Effector CD4-positive, alpha-beta T cell (primary cell): ENCODE measurements at places on chromosomes 4 and X.
A peak's percentile ranks its signal among the peaks of the same experiment; 100 is the strongest.

GRCh38 chrX:105226499-105226898, 6.0 kb upstream of the TEX13A start:
- DNase-seq, result no peak

- DNase-seq, result peak; percentile 25
Measured at GRCh38 chr4:41882625-41883347, 52.4 kb upstream of the TMEM33 start.

GRCh38 chrX:43720961-43721360, 64.9 kb downstream of the MAOA start:
- no peak for DNase-seq

GRCh38 chr4:96519291-96519690, 679.4 kb downstream of the PDHA2 start:
- DNase-seq, result no peak

- DNase-seq, result no peak
Measured at GRCh38 chr4:52842792-52843191, 19.3 kb upstream of the RASL11B start.

DNA sequence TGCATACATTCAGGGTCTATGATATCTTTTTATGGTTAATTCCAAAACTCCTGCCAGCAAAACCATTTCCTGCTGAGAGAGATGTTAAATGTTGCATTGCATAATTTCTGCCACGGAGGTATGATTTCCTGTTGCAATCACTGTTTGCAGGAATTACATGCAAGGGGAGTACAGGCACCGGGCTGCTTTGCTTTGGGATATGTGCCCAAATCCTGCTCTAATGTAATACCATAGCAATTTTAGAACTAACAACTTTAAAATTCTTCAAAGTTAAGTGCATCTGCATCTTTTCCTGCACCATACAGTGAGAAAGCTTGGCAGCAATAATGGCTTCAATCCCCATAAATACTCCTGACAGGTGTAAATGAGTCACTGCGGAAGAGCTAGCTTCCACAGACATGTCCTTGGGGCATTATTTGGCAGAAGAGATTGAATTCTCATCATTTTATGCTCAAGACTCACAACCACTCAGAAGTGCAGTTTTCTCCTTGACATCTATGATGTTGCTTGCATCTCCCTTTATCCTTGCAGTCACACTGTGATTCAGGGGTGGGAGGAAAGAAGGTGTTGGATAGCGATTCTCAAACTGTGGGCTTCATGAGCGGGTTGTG, 29.6 kb downstream of the TRIM2 start:
- DNase-seq, result no peak
